HAP-1 (cell line): ENCODE measurements at places on chromosomes 7 and 10.

GRCh38 chr7:118713039-118713438, 488.5 kb downstream of the ANKRD7 start:
- DNase-seq, result no peak

GRCh38 chr10:110226543-110226925, 19.1 kb downstream of the MXI1 start:
- peak; percentile 73 for DNase-seq

- DNase-seq, result no peak
These were observed 30.2 kb upstream of the IKZF1 start for GRCh38 chr7:50274361-50274760.

DNA sequence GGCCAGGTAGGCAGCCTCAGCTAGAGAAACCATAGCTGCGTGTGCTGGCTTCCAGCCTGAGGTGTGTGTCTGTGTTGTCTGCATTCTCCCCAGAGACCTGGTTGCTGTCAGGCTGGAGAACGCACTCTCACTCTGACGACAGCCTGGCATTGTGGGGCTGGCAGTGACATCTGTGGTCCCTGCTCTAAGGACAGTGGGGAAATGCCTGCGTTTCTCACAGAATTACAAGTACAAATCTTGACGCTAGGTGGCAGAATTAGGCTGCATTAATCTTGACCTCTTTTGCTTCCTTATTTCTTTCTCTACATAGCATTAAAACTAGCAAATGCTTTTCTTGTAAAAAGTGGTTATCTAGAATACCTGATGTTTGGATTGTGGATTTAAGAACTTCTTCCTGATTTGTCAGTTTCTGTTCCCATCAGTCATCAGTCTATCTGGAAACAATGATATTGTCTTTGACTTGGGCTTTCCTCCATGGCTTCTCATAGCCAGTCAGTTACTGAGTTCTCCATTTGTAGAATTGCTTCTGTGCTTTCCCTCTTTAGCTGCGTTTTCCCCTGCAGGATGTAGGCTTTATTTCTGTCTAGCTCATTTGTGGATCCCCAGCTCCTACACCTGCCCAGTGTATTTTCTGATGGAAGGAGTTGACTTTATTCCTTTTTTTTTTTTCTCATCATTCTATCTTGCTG, 86.0 kb downstream of the FANK1 start:
- DNase-seq, result peak; percentile 49

GRCh38 chr7:10888861-10889260, 84.8 kb upstream of the PHF14 start:
- no peak for DNase-seq

DNA sequence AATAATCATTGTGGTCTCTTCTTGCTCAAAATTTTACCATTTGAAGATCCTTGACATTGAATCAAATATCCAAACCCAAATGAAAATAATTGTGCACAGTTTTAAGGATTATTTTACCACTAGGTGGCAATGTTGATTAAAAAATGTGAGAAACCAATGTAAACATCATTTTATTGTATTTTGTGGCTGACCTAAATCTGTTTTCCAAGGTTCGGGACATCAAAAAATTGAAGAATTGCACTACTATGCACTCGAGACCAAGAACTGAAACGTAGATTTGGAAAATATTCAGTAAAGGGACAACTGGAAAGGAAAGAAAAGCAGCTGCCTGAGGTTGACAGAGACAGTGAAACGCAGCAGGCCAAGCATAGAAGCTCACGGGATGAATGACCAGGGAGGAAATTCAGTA, 259.3 kb downstream of the SNX13 start:
- DNase-seq, result no peak

DNA sequence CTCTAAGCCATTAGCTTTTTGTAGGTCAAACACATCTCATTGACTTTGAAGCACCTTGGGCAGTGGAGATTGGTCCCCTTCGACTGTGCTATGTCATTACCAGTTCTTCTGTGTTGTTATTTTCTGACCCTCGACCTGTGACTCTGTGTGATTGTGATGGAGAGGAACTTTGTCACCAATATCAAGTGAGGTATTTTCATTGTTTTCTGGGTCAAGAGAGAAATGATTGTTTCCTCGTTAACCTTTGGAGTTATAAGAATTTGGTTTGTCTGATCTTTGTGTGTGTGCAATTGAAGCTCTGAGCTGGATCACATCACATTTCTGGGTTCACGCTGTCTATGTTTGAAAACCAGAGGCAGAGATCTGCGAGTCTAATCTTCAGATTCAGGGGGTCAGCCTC, 432.2 kb upstream of the KLF6 start:
- DNase-seq, result no peak

DNA sequence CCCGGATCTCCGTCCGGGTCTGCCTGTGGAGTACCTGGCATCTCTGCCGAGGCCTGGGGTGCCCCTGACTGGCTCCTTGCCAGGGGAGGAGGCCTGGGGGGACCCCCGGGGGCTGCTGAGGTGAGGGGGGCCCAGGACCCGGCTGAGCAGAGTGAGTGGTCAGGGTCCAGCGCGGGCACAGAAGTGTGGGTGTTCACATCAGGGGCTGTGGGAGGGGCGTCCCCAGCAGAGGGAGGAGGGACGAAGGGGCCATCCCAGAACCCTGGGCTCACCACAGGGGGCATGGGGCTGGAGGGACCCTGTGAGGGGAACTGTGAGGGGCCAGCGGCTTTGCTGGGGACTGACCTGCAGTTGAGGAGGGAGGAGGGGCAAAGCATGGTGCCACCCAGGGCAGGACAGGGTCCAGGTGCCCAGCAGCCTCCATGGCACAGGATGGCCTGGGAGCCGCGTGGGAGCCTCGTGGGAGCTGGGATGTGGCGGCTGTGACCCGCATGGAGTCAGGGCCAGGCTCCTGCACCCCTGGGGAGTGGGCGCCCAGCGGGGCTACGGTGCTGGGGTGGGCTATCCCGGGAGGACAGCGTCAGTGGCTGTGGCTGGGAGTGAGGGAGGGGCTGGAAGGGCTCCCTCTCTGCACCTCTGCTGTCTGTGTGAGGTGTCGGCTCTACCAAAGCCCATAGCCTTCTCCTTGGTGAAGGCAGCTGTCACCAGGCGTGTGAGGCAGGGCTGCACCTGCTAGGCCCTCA, 91.2 kb downstream of the DNAJB6 start:
- DNase-seq, result no peak

DNA sequence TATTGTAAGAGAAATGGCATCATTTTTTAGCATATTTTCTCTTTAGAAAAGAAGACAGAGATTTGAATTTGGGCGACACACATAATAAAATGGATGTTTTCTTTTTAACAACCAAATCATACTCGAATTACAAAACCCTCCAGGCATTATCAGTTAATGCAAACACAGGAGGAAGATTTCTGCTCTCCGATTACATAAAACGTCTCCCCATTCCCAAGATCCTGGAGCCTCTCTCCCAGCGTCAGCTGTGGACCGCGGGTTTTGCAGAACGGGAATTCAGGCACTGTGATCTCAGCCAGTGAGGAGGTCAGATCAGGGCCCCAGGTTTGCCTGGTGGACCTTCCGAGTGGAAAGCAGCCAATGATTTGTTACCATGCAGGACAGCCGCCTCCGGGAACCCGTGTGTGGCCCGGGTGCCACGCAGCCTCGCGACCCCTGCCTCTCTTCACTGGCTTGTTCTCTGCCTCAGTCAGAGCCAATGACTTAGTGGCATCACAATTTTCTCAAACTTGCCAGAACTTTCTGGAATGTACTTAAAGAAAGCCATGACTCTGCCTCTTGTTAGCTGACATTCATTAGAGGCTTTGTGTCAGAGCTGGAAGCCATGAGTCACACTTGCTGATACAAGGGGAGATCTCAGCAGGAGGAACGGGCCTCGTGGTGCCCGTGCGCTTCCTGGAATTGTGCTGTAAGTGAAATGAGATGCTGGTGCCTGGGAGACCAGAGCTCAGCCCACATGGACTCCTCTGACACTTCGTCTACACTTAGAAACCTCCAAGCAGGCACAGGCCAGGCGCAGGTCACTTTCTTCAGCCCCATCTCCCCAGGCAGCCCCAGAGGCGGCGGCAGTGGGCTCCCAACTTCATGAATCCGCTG, 246.1 kb downstream of the KLF6 start:
- no peak for DNase-seq

DNA sequence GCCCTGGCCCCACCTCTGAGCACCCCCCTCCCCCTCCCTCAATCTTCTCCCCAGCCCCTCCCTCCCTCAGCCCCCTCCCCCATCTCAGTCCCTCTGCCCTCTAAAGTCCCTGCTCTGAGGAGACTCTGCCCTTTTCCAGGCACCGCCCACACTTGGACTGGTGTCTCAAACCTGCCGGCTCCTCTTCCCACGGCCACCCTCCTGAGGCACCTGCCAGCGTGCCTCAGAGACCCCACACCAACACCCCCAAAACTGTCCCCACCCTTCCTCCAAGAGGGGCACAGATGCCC, 34.6 kb upstream of the HSPB1 start:
- peak; percentile 47 for DNase-seq

GRCh38 chr7:87592300-87592699, 8.4 kb downstream of the ABCB1 start:
- DNase-seq, result no peak

- DNase-seq, result no peak
These were observed 32.1 kb upstream of the MDFIC start for GRCh38 chr7:114889646-114890285.

GRCh38 chr7:45147858-45148652, 9.5 kb upstream of the RAMP3 start:
- no peak for DNase-seq

GRCh38 chr10:33008499-33009243, 50.6 kb upstream of the ITGB1 start:
- DNase-seq, result peak; percentile 85

GRCh38 chr7:118186501-118186900, 2.5 kb downstream of the LSM8 start:
- no peak for DNase-seq

- DNase-seq, result no peak
These were observed 263.5 kb downstream of the SEMA3D start for GRCh38 chr7:84923348-84923747.

- DNase-seq, result peak; percentile 32
These were observed 9.5 kb upstream of the LBX1 start for GRCh38 chr10:101238732-101239105.

- DNase-seq, result no peak
These were observed 20.8 kb downstream of the KIFBP start for GRCh38 chr10:69009360-69009759.

DNA sequence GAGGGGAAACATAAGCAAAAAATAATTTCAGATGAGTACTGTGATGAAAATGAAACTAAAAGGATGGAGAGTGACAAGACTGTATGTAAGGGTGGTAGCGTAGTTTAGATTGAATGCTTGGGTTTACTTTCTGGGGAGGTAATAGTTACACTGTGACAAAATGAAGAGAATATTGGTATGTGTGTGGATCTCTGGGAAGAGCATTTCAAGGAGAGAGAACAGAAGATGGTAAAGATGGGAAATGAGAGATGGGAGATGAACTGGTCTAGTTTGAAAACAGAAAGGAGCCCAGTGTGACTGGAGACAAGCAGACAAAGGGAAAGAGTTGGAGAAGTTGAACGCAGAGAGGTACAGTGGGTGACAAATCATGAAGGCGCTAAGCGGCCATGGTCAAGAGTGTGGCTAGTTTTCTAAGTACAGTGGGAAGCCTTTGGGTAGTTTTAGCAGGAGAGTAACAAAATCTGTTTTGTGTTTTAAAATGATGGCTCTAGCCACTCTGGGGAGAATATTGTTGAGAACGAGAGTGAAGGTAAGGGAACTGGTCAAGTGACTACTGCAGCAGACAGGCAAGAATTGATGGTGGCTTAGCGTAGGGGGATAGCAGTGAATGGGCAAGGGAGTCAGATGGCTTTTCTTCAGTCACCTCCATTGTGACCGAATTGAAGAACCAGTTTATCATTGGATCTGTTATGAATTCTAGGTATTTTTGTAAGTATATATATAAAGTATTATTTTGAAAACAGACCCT, 22.6 kb downstream of the PALS2 start:
- no peak for DNase-seq

GRCh38 chr7:71112436-71112835, 19.5 kb upstream of the GALNT17 start:
- DNase-seq, result no peak

- no peak for DNase-seq
These were observed 42.5 kb downstream of the ABLIM1 start for GRCh38 chr10:114615600-114616007.

GRCh38 chr10:101816913-101817336, 1.3 kb downstream of the OGA start:
- DNase-seq, result no peak

GRCh38 chr7:155696747-155697146, 52.3 kb downstream of the RBM33 start:
- no peak for DNase-seq

GRCh38 chr10:17278607-17279240, 50.7 kb downstream of the VIM start:
- no peak for DNase-seq

GRCh38 chr7:85220023-85220422, 33.2 kb upstream of the SEMA3D start:
- no peak for DNase-seq

DNA sequence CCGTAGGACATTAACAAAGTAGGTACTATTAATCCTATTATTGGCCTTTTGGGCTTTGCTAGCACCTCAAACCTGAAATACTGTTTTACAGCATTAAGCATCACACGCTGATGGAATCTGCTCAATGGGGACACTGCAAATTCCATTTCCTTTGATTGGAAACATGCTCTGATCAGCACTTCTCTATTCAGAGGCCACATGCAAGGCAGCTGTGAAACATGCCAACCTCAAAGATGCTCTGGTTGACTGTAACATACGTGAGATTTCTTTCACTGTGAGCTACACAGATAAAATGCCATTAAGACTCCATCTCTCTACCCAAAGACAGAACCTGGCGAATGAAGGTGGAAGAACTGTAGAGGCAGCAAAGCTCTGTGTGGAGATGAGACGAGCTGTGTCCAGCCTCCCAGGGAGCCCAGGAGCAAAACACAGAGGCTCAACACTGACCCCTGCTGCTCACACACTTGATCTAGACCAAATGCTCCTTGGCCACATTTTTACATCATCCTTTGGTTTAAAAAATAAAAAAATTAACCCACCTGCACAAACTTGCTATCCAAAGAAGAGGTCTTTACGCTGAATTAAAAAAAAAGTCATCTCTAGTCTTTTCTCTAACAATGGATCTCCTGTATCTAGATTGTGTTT, 8.0 kb downstream of the RSU1 start:
- DNase-seq, result peak; percentile 65

GRCh38 chr10:73893426-73893825, 17.5 kb upstream of the PLAU start:
- no peak for DNase-seq

- no peak for DNase-seq
These were observed 49.1 kb downstream of the EBF3 start for GRCh38 chr10:129914960-129915359.

DNA sequence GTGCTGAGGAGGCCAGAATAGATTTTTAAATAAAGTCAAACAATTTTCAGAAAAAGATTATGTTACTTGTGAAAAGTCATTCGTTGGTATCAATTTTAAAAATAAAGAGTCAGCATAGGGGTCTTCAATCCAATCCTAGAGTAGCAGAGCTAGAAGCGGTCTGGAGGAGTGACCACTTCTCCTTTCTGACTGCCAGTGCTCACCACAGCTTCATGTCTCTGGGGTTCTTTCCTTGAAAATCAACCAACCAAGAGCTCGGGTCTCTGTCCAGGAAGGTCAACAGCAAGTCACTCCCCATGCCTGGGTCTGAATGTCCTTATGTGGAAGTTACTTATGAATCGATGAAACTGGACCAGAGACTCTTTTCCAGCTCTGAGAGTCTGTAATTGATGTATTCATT, 14.3 kb downstream of the PTPRN2 start:
- no peak for DNase-seq
